ENCODE measurements at places on chromosomes 1 and 21.

DNA sequence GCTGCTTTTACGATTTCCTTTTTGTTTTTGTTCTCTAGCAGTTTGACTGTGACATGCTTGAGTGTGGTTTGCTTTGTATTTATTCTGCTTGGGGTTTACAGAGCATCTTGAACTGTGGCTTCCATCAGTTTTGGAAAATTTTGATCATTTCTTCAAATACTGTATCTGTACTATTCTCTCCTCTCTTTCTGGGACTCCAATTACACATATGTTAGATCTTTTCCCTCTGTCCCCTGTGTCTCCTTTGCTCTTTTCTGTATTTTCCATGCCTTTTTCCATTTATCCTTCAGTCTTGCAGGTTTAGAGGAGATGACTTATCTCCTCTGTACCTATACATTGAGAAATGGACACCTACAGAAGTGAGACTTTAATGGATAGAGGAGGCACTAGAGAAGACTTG is 31.7 kb downstream of the COQ8A start:
- DNase-seq, result no peak

GRCh38 chr21:27213303-27213702 is 246.4 kb upstream of the ADAMTS5 start:
- no peak for DNase-seq

DNA sequence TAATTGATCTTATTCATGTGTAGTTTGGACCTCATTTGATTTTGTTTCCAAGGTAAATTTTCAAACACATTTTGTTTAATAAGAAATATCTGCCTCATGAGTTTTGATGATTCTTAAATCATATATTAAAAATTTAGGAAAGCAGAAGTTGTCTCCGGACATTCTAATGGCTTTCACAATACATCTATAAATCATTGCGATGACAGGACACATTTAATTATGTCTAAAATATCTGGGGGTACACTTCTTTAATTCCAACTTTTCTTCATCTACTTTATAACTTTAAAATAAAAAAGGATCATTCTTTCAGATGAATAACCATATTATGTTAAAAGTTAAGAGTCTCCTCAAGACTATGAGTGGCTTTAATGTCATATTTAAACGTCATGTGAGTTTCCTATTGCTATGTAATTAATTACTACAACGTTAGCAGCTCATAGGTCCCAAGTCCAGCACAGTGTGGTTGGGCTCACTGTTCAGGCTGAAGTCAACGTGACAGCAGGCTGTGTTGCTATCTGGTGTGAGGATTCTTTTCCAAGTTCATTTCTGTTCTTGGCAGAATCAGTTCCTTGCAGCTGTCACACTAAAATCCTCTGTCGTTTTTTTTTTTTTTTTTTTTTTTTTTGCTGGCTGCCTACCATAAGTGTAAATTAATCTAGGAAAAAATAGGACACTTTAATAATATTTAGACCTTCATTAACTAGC is 893.5 kb downstream of the LTN1 start:
- DNase-seq, result no peak

- no peak for DNase-seq
Measured at GRCh38 chr1:98661544-98662355, at the start of gene SNX7. SNX7 (plus strand) TSS chr1:98661721; CDS start chr1:98661732, 11 bp downstream.

DNA sequence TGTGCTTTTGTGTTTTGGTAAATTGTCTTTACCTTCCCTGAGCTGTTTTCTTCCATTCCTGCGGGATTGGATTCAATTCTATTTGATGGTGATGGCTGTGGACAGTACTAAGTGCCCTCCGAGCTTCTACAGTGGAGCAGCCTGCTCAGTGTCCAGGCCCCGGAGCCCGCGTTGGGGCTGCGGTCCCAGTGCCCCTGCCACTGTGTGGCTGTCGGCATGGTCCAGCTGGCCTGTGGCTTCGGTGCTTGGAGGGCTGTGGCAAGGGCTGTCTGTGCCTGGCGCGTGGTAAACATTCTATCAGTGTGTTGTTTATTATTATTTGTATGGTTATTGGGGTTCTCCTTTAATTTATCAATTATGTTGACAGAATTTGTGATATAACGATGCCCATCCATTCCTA is 109.1 kb upstream of the COL6A1 start:
- no peak for DNase-seq

DNA sequence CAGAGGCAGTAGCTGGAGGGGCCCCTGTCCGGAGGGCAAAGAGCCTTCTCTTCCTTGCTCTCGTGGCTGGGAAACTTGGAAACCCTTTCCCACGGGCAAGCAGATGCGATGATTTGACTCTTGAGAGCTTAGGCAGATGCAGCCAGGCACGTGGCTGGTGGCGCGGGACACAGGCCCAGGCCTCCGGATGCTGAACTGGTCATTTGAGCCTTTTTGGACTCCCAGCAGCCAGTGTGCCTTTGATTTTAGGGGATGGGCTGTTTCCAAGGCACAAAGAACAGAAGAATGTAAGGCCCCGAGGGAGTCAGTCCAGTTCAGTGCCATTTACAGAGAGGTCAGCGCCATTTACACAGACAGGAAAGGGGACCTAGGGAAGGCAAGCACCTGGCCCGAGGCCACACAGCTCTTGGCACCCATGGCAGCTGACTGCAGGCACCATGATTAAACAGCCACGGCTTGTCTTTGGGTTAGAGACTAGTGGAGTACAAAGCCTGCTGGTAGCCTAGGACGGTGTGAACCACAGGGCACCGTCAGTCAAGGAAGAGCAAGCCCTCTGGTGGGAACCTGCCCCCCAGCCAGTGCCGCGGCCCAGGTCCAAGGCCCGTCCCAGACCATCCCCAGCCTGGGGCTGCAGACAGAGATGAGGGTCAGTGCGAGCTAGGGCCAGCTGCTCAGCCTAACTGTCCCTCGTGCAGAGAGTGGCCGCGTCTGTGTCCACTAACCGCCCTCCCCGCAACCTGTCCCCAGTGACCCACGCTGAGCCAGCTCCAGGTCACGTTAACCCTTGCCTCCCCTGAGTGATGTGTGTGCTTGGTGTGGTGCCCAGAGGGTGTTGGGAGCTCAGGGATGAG is 20.4 kb upstream of the CCDC27 start:
- DNase-seq, result no peak

DNA sequence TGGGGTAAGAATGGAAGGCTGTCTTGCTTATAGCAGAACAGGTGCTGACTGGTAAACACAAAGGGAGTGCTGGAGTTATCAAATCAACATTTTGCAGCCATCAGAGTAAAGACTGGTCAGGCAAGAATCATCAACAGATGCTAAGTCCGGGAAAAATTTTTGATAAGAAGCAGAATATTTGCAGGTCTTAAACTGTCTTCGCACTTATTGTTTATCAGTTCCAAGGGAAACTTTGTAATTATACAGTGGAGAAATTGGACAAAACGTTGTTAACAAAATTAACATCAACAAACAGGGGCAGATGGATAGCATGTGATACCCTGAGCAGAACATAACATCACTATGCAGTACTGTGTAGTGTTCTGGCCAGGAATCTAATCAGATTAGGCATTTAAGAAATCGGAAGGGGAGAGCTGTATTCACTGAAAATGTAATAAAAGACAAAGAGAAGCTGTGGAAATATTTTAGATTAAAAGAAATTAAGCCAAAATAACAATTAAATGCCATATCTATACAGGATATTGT is 127.1 kb downstream of the DAB1 start:
- DNase-seq, result no peak

All from CD14-positive monocyte (primary cell).